ENCODE measurements at places on chromosomes 4 and X.

- DNase-seq, result no peak
These were observed 11.1 kb upstream of the HS3ST1 start for GRCh38 chr4:11439836-11440235.

DNA sequence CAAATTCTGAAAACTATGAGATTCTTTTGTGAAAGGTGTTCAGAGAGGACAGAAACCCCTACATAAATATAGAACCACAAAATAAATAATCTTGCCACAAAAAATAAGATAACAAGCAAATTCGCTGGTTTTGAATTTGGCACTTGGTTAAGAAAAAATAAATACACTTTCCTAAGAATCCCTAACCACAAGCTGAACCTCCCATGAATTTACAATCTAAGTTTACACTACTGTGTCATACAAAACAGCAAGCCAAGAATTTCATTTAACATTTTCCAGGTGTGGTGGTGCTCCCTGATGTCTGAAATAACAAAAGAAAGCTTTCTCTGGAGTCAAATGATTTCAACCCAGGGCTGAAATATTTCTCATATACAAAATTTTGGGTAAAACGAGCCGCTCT is 121.0 kb downstream of the KCNIP4 start:
- no peak for DNase-seq

- DNase-seq, result no peak
These were observed 270.8 kb downstream of the GRIA3 start for GRCh38 chrX:123454712-123455431.

- DNase-seq, result no peak
These were observed at the start of gene HS3ST1 for GRCh38 chr4:11428231-11428898. TSS of gene HS3ST1 (minus strand) at chr4:11428894. CDS start at chr4:11400005, 28,889 bp downstream.

- DNase-seq, result no peak
These were observed 16.4 kb downstream of the MAGEA4 start for GRCh38 chrX:151929126-151929525.

DNA sequence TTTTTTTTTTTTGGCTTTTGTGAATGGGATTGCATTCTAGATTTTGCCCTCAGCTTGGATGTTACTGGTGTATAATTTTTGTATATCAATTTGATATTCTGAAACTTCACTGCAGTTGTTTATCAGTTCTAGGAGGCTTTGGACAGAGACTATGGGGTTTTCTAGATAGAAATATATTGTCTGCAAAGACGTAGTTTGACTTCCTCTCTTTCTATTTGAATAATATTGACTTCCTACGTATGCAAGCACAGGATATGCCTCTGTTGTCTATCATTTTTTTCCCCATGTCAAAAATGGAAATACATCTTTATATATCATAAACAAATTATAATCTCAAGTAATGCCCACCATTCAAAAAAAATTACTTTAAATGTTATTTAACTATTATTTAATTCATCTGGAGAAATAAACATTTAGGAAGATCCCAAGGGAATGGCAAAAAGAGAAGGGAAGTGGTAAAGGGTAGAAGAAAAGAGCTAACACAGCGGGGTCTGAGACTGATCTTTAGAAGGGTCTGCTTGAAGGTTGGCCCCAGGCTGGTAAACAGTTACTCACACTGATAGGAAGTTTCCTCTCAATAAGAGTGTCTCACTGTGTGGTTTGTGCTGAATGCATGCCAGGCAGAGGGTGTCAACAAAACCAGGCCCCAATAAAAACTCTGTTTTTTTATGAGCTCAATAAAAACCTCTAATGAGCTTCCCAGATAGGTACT is 35.7 kb downstream of the ZNF518B start:
- no peak for DNase-seq

- DNase-seq, result no peak
These were observed 37.1 kb upstream of the IRAK1 start for GRCh38 chrX:154056770-154057241.

DNA sequence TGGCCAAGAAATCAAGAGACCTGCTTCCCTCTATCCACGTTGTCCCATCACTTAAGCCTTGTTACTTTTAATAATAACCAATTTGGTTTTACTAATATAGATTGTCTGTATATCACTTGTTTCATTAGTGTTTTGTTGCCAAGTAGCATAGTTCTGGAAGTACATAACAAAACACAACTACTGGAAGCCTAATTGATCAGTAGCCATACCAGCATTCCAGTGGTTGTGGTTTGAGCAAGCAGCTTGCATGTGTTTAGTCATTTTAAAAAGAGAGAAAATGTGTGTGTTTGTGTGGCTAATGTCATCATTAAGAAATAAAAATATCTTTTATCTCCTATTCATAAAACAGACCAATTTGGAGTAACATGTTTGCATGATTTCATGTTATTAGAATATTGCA is 70.8 kb downstream of the PTPN13 start:
- no peak for DNase-seq

GRCh38 chr4:15457406-15458201 is 12.1 kb upstream of the CC2D2A start:
- DNase-seq, result no peak

- DNase-seq, result no peak
These were observed 88.5 kb downstream of the DCUN1D4 start for GRCh38 chr4:51931461-51931860.

- no peak for DNase-seq
These were observed 59.4 kb upstream of the PITX2 start for GRCh38 chr4:110682311-110682710.

- no peak for DNase-seq
These were observed 46.4 kb downstream of the ACOX3 start for GRCh38 chr4:8394061-8394519.
